ENCODE measurements at places on chromosomes 1 and 21. TPM values are rescaled to one million over a fixed set of nuclear protein-coding genes. Genes with fewer than 3 reads are reported as not detected.
A peak's percentile ranks its signal among the peaks of the same experiment; 100 is the strongest.

GRCh38 chr1:205191622-205192021 lies 19.9 kb downstream of the DSTYK start:
- H3K27ac ChIP-seq: no peak overlapping the region
- peaks cover 4% of the 10 kb centered on the region for H3K36me3 ChIP-seq
- DNase-seq: no peak

DNA sequence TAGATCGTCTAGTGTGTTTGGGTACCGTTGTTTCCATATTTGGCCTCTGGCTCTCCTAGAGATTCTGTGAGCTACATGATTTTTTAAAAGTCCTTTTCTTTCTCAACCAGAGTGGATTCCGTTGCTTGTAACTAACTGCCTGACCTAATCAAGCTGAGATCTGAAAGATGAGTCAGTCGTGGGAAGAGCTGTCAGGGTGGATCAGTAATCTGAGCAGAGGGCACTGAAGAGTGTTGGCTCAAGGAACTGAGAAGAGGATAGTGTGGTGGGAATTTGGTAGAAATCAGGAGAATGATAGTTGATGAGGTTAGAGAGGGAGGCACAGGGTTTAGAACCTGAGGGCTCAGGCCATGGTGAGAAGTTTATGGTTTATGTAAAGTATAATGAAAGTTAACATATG lies 52.2 kb downstream of the TRAF5 start:
- DNase-seq: no peak
- H3K27ac ChIP-seq: peak overlapping the region; percentile 36
- H3K27me3 ChIP-seq: no peaks in the 10 kb centered on the region
- peaks cover 15% of the 10 kb centered on the region for H3K36me3 ChIP-seq

DNA sequence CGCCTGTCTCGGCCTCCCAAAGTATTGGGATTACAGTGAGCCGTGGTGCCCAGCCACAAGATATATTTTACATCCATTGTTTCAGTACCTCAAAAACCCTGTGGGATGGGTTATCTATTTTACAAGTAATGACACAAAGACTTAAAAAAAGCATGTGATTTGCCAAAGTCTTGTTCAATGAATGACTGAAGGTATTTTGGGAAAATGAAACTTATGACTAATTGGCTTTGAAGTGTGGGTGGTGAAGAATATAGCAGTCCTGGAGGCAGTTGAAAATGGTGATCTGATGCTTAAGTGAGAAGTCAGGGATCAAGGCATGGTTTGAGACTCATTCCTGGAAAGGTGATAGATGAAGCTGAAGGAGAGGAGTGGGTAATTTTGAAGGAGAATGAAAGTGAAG lies 3.0 kb downstream of the SWT1 start:
- H3K4me1 ChIP-seq: peaks cover 22% of the 10 kb centered on the region
- no peak overlapping the region for H3K27ac ChIP-seq
- H3K27me3 ChIP-seq: no peaks in the 10 kb centered on the region
- no peak for DNase-seq
- H3K36me3 ChIP-seq: peaks cover 26% of the 10 kb centered on the region
- no peak overlapping the region for H3K4me3 ChIP-seq

GRCh38 chr1:66778266-66778665 lies 22.8 kb downstream of the INSL5 start:
- DNase-seq: no peak
- H3K4me3 ChIP-seq: no peak overlapping the region
- no peaks in the 10 kb centered on the region for H3K4me1 ChIP-seq
- H3K27me3 ChIP-seq: peaks cover 15% of the 10 kb centered on the region
- H3K27ac ChIP-seq: no peak overlapping the region

DNA sequence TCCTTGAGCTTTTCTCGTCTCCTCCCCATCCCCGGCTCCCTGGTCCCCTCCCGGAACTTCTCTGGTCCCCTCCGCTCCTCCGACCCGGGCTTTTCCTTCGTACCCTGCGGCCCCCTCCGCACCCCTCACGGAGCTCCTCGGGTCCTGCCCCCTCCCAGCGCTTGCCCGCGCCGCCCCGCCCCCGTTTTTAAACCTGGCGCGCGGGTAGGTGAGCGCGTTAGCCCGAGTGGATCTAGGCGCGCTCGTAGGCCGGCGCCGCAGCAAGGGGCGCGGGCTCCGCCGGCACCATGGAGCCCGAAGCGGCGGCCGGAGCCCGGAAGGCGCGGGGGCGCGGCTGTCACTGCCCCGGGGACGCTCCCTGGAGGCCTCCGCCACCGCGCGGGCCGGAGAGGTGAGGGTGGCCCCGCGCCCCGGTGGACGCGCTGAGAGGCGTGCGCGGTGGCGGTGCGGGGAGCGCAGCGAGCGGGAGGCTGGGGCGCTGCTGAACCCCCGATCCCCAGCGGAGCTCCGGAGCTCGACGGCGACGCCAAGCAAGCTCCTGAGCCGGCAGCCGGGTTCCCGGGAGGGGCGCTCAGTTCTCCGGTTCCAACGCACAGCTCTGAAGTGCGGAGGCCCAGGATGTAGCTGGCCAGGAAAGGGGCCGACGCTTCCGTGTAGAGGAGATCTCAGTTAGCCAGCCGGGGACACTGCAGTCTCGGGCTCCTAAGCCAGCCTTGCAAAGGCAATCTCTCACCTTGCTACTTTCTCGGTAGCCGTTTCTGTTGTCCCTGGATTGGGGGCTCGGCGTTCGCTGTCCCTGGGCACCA lies at the start of gene RIPPLY3:
TSS of gene RIPPLY3 (plus strand) at position 217 of the 806 bp plus-strand sequence. CDS start at position 288, 71 bp downstream.
- no peaks in the 10 kb centered on the region for H3K27me3 ChIP-seq
- H3K4me1 ChIP-seq: peaks cover 14% of the 10 kb centered on the region
- H3K4me3 ChIP-seq: peak within 1 kb of the TSS; percentile 68

DNA sequence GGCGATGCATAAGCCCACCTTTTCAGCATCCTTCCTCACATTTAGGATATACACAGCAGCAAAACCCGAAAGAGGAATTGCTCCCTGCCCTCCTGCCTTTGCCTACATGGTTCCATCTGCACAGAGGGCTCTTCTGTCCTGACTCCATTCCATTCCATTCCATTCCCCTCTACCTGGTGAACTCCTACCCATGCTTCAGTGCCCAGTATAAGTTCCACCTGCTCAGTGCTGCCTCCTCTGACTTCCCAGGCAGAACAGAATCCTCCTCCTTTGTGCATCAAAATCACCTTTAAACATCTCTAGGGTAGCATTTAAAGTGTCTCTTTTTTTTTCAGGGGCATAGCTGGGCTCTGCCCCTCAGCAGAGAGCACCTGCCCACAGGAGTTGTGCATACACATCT lies 112.9 kb downstream of the PCNX2 start:
- H3K36me3 ChIP-seq: peaks cover 22% of the 10 kb centered on the region
- no peak overlapping the region for H3K27ac ChIP-seq
- peaks cover 4% of the 10 kb centered on the region for H3K4me1 ChIP-seq
- no peak for DNase-seq
- H3K4me3 ChIP-seq: no peak overlapping the region

- peaks cover 27% of the 10 kb centered on the region for H3K4me1 ChIP-seq
- peaks cover 9% of the 10 kb centered on the region for H3K36me3 ChIP-seq
- DNase-seq: no peak
- H3K27ac ChIP-seq: peak overlapping the region; percentile 97
- no peaks in the 10 kb centered on the region for H3K27me3 ChIP-seq
These were observed 1.3 kb downstream of the TMEM167B start for GRCh38 chr1:109091839-109092193.

Gene GPR3
- 0.50 TPM for total RNA-seq

Gene BEND5
- total RNA-seq: 1.5 TPM

Gene MAP3K21
- not detected for total RNA-seq

Gene LENEP
- total RNA-seq: not detected

Gene PRMT6
- 18.5 TPM for total RNA-seq

Gene C1orf35
- total RNA-seq: 13.0 TPM

Measured in osteocyte (in vitro differentiated cells).